ENCODE measurements at places on chromosomes 5 and 9.

GRCh38 chr9:253539-253938, 38.9 kb downstream of the DOCK8 start:
- no peak for DNase-seq
- H3K27me3 ChIP-seq, result no peaks in the 10 kb centered on the region
- no peak overlapping the region for H3K4me3 ChIP-seq
- H3K36me3 ChIP-seq, result no peaks in the 10 kb centered on the region
- peaks cover 10% of the 10 kb centered on the region for H3K4me1 ChIP-seq
- H3K27ac ChIP-seq, result no peak overlapping the region

- H3K4me3 ChIP-seq, result peak overlapping the region; percentile 55
- peak overlapping the region; percentile 85 for H3K27ac ChIP-seq
- DNase-seq, result no peak
- H3K36me3 ChIP-seq, result peaks cover 6% of the 10 kb centered on the region
Measured at GRCh38 chr5:142958944-142959682, 188.9 kb downstream of the ARHGAP26 start.

DNA sequence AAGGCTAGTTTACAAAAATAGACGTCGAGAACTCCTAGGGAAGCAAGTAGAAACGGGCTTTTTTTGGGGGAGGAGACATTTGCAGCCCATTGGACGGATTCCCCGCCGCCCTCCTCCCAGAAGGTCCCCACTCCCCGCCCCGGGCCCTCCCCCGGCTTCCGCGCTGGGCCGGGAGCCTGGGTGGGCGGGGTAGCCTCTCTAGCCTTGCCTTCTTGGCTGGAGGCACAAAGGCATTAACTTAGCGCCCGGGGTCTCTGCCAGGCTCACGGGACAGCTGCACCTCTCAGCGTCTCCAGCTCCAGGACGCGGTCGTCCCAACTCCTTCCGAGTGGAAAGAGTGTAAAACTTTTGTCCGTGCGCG, at the start of gene DMRTA1:
TSS of gene DMRTA1 (plus strand) at position 236 of the 361 bp plus-strand sequence. CDS start 242 bp downstream, outside the sequence.
- no peaks in the 10 kb centered on the region for H3K4me1 ChIP-seq
- DNase-seq, result no peak

GRCh38 chr9:119963258-119963797, 594.1 kb upstream of the BRINP1 start:
- no peak for DNase-seq
- no peaks in the 10 kb centered on the region for H3K4me1 ChIP-seq
- H3K36me3 ChIP-seq, result no peaks in the 10 kb centered on the region

DNA sequence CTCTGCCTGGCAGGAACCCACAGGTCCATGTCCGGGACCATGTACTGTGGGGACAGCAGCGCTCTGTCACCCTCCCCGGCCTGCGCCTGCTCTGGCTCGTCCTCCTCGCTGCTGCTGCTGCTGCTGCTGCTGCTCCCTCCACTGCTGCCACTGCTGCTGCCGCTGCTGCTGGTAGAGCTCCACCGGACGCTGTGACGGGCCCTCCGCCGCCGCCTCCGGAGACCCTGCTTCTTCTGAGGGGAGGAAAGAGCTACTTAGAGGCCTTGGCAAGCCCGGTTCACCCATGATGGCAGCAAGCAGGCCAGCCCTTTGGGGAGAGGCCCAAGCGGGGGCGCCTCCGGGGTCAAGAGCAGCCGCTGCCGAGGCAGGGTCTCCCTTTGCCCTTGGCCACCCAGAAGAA, 10.0 kb upstream of the CARD9 start:
- H3K36me3 ChIP-seq, result peaks cover 14% of the 10 kb centered on the region
- H3K4me3 ChIP-seq, result no peak overlapping the region
- H3K27me3 ChIP-seq, result no peaks in the 10 kb centered on the region

- no peak overlapping the region for H3K4me3 ChIP-seq
- H3K27me3 ChIP-seq, result peaks cover 25% of the 10 kb centered on the region
- no peaks in the 10 kb centered on the region for H3K36me3 ChIP-seq
- no peak for DNase-seq
Measured at GRCh38 chr9:18768951-18769622, 263.9 kb downstream of the SAXO1 start.

DNA sequence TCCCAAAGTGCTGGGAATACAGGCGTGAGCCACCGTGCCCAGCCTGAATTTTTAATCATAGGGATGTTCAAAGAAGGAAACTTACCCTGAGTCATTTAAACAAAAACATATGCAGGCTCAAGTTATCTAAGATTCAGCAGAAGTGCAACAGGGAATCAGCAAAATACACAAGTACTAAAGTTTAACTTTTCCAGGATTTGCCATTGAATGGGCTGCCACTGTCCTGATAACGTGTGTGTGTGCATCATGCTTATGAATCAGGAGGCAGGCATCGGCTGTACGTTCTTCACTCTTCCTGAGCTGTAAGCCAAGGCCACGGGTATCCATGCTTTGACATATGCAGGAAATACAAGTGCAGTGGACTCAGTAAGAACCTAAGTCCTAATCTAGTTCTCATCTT, 48.8 kb upstream of the FST start:
- H3K4me3 ChIP-seq, result no peak overlapping the region
- H3K27me3 ChIP-seq, result peaks cover 23% of the 10 kb centered on the region
- H3K27ac ChIP-seq, result no peak overlapping the region
- DNase-seq, result no peak

DNA sequence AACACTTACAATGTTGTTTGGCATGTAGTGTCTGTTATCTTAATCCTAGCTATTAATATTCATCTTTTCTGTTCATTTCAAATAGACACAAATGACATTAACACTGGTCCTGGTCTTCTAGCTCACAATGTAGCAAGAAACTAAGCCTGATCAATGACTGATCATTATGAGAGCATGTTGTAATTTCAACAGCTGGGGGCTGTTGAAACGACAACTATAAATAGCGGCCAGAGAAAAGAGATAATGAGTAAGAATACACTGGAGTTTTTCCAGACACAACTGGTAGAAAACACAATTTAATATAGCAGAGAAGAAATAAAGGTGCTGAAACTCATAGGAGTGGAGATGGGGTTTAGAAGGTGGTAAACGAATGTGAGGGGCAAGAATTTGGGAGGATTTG, 89.2 kb downstream of the HTR4 start:
- no peaks in the 10 kb centered on the region for H3K36me3 ChIP-seq
- peaks cover 44% of the 10 kb centered on the region for H3K27me3 ChIP-seq
- no peak for DNase-seq
- no peaks in the 10 kb centered on the region for H3K4me1 ChIP-seq

All from effector memory CD8-positive, alpha-beta T cell (primary cell).